ENCODE measurements at places on chromosomes 1 and 21.
A peak's percentile ranks its signal among the peaks of the same experiment; 100 is the strongest.

- no peak for DNase-seq
Measured at GRCh38 chr1:108082001-108082400, 117.0 kb upstream of the VAV3 start.

DNA sequence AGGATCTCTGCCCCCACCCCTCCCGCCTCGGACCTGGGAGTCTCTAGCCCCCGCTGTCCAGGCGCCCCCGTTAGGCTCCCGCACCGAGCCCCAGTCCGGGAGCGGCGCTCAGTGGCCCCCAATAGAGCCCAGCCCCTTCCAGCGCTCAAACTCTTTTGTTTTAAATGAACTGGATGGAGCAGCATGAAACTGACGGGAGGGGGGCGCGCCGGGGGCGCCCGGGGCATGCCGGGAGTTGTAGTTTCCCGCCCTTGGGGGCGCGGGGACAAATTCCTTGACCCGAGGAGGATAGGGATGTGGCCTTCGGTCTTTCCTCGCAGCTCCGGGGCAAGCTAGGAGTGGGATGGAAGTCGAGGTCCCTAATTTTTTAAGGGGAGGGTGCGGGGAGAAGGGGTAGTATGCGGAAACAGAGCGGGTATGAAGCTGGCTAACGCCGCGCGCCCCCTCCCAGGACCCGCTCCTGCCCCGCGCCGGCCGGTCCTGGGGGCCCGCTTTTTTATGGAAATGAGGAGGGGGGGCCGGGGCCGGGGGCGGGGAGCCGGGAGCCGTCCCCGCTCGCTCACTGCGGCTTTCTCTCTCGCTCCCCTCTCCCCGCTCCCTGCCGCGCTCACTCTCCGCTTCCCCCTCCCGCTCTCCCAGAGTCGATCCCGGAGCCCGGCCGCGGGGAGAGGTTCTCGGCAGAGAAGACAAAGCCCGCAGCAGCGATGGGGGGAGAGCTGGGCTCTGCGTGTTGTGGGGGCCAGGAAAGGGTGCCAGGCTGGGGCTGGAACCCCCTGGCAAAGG lies at the start of gene MEX3A:
TSS of gene MEX3A (minus strand) at position 157 of the 783 bp plus-strand sequence. CDS start 467 bp downstream, outside the sequence.
- DNase-seq = no peak

DNA sequence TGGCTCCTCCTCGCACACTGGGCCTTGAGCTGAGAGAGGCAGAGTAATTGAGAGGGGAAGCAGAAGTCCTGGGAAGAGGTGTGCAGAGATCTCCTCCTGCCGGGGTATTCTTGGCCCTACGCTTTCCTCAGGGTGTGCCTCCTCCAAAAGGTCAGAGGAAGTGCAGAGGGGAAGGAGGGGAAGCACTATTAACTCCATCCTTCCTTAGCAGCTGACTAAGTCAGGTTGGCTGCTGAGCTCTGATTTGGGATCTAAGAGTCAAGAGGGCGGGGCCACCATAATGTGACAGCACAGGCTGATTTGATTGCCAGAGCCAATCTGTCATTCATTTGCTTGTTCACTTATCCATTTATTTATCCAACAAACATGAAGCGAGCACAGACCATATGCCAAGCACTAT lies 12.3 kb downstream of the ATP2B4 start:
- DNase-seq = no peak

DNA sequence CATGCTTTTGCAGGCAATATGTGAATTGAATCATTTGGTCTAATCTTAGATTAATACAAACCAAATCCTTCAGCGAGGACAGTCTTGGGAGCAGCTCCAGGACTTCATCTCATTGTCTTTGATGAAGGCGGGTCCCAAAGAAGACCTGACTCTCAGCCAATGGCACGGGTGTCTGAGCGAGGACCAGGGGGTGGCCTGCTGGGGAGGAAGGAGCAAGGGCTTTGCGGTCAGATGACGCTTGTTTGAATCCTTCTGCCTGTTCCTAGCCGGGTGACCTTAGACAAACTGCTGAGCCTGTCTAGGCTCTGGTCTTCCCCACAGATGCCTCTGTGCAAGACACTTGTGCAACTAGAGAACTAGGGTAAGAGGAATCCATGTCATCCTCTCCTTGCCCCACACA lies 312.1 kb upstream of the VAMP3 start:
- no peak for DNase-seq

DNA sequence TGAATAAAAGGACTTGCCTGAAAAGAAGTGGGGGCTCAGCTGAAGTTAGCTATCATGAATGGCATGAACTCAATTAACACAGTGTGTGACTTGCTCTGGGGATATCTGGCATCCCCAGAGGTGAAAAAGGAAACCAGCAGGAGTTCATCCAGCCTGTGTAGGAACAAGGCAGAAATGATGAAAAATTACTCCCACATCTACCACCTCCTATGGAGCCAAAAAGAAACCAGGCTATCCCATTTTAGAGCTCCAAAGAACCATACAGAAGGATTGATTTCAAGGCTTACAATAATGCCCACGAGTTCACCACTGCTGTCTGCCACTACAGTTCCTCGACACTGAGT lies 25.3 kb downstream of the TP53BP2 start:
- no peak for DNase-seq

DNA sequence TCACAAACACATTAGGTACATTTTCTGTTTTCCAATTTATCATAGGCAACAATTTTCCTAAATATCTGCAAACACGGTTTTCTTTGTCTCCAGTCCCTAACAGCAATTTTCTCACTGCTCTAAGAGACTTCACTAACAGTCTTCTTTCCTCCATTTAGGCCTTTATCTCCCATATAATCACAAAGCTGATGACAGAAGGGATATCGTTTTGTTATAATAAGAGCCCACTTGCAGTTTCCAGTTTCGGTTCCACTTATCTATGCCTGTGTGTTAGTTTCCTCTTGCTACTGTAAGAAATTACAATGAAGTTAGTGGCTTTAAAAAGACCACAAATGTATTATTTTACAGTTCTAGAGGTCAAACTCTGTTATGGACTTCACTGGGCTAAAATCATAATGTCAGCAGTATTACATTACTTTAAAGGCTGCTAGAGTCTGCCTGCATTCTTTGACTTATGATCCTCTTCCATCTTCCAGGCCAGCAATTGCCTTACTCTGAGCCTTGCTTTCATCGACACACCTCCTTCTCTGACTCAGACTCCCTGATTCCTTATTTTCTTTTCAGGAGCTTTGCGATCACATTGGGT lies 549.3 kb downstream of the NCAM2 start:
- no peak for DNase-seq

DNA sequence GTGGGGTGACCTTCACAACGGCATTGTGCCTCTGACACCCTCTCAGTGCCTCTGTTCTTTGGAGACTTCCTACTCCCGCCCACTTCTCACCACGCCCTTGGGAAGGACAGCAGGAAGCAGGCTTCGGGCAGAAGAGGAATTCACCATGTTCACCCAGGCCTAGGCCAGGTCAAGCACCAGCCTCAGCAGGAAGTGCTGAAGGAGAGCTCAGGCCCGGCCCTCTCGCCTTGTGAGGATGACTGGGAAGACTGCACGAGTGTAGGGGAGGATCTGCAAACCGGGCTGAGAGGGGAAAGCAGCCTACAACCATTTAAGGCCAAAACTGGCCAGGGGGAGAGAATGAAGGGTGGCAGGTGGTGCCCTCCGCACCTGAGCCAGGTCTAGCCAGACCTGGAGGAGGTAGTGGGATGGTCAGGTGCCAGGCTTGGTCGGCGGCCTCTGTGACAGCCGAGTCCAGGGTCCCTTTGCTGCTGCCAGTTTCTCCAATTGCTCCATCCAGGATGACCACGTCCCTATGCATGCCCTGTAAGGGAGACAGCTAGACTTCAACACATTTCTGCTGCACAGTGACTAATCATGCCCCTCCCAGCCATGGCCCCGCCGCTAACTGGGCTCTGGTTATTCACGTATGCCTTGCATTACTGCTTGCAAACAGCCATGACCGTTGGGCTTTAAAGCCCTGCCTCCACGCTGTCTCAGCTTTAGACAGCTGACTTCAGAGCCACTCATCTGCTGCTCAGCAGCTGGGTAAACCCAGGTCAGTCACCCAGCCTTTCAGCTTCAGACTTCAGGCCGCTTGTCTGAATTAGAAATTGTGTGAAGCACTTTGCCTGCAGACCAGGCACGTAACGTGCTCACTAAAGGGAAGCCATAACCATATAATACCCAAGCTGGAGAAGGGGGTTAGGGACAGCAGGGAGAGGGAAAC lies 8.9 kb downstream of the MRTO4 start:
- DNase-seq = no peak

- no peak for DNase-seq
Measured at GRCh38 chr1:188499690-188500089, 1670.9 kb downstream of the PLA2G4A start.

DNA sequence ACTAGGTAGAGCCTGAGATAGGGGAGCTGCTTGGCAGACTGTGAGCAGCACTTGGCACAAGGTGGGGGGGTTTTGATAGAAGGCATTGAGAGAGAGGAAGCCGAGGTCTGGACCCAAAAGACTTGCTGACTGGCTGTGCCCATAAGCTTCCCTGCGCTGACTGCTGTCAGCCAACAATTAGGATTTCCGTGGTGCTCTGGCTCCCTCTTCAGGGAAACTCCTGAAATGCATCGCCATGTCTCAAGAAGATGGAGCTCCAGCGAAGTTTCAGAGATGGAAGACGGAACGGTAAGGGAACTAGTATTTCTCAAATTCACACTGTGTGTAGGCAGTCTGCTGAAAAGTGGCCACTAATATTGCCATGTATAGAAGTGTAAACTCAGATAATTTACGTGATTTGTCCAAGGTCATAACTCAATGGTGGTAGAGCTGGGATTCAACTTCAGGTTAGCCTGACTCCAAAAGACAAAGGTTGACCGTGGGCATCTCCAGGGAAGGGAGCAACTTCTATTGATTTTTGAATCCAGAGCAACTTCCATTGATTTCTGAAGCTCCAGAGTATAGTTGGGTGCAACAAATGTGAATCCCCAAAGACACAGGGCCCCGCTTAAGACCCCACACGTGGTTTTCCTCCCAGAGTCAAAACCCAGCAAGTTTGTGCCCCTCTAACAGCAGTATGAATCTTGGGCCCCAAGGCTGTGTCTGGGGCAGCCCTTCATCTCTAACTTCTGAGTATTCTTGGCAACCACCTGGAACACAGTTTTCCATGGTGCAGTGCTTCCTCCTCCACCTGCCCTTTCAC lies 44.5 kb upstream of the CRNN start:
- peak; percentile 65 for DNase-seq

DNA sequence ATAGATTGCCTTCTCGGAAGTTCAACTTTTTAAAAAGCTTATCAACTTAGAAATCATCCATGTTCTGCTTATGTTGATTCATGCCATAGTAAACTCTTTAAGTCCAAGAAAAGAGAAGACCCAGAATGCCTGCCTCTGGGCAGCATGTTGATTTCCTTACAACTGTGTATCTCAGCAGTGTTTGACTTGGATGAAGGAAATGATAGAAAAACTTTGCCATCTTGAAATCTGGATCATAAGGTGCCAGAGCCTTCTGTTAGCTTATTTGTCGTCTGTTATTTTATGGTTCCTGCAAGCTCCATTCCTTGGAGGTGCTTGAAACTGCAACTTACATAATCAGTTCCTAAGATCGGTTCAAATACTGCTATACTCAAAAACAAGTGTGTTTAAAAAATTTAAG lies 124.5 kb downstream of the ATP5PO start:
- no peak for DNase-seq

- DNase-seq = peak; percentile 21
Measured at GRCh38 chr1:201015551-201016091, 7.9 kb downstream of the KIF21B start.

GRCh38 chr1:26010825-26011224 lies 10.8 kb upstream of the EXTL1 start:
- DNase-seq = no peak

DNA sequence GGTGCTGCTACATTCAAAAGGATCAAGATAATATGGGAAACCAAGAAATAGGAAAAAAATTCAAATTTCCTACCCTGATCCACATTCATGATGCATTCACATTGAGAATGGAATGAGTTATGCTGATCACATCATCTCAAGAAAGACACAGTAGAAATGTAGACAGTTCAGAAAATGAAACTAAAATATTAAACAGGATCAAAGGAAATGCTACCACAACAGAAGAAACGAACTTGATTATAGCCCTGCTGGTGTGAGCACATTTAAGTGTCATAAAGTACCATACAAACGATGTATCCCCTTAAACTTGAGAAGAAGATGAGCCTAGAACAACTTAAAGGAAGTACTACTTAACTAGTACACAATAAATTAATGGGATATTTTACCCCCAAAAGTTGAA lies 21.3 kb downstream of the SYDE2 start:
- DNase-seq = no peak

GRCh38 chr1:53460666-53461322 lies 1.6 kb downstream of the DMRTB1 start:
- DNase-seq = no peak

DNA sequence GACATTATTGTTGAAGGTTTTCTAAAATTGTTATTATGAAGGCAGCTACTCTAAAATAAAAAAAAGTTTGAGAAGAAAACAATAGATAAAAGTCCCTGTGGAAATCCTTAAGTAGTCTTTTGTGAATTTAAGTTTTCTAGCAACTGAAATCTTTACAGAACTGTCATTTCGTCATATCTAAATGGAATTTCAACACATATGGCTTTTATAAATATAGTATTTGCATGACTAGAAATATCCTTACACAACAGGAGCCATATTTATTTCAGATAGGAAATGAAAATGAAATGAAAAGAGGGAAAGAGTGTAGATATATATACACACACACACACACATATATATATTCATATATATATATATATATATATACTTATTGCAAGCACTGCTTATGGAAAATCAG lies 204.7 kb upstream of the RGS18 start:
- DNase-seq = no peak

DNA sequence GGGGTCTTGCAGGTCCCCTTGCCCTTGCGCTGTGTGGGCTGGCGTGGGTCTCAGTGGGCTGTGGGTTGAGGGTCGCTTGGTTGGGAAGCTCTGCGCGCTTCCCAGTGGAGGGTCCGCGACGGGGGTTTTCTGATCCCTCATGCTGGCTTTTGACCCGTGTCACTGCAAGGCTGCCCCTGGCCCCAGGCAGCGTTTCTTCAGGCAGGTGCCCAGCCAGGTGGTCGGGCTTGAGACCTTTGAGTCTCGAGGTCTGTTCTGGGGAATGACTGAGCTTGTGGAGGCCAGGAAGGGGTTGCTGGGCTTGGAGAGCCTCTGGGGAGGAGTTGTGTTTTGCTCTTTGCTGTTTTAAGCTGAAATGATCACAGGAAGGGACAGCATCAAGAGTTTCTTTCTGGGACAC lies 5.3 kb downstream of the SKI start:
- no peak for DNase-seq

DNA sequence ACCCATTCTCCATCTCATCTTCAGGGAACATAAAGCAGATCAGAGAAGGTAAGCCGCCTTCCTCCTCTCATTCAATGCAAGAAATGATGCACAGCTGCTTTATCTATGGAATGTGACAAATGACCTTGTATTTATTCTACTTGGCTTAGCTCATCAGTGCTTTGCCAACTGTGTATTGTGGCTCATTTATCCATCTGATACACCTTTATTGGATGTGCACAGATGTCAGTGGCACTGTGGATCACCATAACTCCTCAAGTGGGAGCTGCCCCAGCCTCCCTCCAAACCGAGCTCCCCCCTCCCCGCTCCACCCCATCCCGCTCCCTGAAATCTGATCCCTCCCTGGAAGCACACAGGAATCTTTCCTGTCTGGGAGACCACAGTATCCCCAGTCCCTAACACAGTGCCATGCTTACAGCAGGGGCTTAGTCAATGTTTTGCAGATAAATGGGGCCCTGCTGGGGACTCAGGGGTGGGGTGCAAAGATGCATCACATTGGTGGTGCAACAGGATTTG lies 156.0 kb upstream of the RAB4A start:
- DNase-seq = no peak

- DNase-seq = no peak
Measured at GRCh38 chr21:26800970-26801431, 44.2 kb downstream of the ADAMTS1 start.

GRCh38 chr1:57163325-57163724 lies 197.5 kb upstream of the C8B start:
- no peak for DNase-seq

- no peak for DNase-seq
Measured at GRCh38 chr21:33899199-33899598, 16.4 kb downstream of the ATP5PO start.

Measured in hematopoietic multipotent progenitor cell treated with erythropoietin and hydrocortisone succinate and interleukin-3 and kit ligand, for 15 days (in vitro differentiated cells).